CD14-positive monocyte (primary cell): ENCODE measurements at places on chromosomes 7 and 10. TPM values are rescaled to one million over a fixed set of nuclear protein-coding genes. Genes with fewer than 3 reads are reported as not detected.

DNA sequence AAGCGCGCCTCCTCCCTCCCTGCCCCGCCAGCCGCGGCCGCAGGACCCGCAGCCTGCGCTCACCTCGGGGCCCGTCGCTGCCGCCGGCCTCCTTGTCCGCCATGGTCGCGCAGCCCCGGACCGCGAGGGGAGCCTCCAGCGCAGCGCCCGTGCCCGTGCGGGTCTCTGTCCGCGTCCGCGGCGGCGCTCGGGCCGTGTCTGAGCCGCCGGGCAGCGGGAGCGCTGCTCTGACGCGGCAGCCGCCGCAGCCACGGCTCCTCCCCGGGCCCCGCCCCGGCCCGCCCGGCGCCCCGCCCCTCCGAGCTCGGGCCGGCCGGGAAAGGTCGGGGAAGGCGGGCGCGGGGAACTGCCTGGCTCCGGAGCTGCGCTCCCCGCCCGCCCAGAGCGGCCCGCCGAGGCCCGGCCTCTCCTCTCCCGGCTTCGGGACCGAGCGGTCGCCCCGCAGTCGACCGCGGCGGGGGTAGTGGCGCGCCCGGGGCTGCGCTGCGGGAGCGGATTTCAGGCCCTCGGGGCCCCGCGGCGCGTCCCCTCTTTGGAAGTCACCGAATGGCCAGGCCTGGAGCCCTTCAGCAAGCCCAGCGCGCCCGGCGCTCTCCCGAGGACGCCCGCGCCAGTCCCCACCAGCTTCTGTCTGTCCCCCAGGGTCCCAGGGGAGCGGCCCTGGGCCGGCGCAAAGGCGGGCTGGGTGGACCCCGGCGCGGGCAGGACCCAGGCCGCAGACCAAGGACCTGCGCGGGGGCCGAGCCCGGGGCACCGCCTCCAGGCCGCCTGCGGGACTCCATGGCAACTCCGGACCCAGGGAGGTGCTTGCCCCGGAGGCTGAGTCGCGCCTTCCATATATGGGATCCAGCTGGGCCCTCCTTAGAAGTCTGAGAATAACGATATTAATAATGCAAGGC, at the start of gene HSPA12A:
Gene HSPA12A (minus strand): TSS at position 200 of the 899 bp plus-strand sequence. CDS start 97 bp downstream, at position 103.
- peak; percentile 17 for DNase-seq

GRCh38 chr7:69402696-69403095, 195.6 kb upstream of the AUTS2 start:
- no peak for DNase-seq

Gene CALHM2
- 48.4 TPM for polyA plus RNA-seq

Gene GPR26
- not detected in 2 replicates for polyA plus RNA-seq

DNA sequence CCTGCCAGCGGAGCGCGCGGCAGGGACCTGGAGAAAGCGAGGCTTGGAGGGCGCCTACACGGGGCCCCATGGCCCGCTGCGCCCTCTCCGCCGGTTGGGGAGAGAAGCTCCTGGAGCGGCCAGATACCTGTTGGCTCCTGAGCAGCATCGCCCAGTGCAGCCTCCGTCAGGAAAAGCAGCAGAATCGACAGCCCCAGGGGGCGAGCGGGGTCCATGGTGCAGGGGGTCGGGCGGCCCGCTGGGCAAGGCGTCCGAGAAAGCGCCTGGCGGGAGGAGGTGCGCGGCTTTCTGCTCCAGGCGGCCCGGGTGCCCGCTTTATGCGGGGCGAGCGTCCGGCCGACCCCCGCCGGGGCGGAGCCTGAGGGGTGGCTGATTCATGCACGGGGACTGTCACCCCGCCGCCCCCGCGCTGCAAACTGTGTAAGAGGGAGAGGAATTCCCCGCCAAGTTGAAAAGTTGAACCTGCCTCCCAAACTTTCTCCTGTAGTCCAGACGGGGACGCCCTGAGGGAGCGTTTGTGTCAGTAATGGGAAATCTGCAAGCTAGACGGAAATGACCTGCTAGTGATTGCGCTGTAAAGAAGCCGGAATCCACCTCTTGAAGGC, at the start of gene TFPI2:
Gene TFPI2 (minus strand): TSS at position 290 of the 605 bp plus-strand sequence. CDS start 75 bp downstream, at position 215.
- no peak for DNase-seq

GRCh38 chr7:116166156-116166555, 44.2 kb upstream of the TES start:
- peak; percentile 76 for DNase-seq

GRCh38 chr7:30390736-30391636, 87.6 kb downstream of the NOD1 start:
- no peak for DNase-seq

- no peak for DNase-seq
Observed at GRCh38 chr7:158056761-158057160, 530.9 kb downstream of the PTPRN2 start.

- DNase-seq: peak; percentile 43
Observed at GRCh38 chr10:133258066-133258817, 18.4 kb downstream of the ADAM8 start.
